Activated T-cell treated with anti-CD3 and anti-CD28 coated beads, Interleukin-2, amount 50 U/mL, for 4 hours (primary cell): ENCODE measurements at places on chromosomes 6 and 20.

GRCh38 chr6:87832025-87832825 lies 130.2 kb upstream of the AKIRIN2 start:
- DNase-seq: no peak

DNA sequence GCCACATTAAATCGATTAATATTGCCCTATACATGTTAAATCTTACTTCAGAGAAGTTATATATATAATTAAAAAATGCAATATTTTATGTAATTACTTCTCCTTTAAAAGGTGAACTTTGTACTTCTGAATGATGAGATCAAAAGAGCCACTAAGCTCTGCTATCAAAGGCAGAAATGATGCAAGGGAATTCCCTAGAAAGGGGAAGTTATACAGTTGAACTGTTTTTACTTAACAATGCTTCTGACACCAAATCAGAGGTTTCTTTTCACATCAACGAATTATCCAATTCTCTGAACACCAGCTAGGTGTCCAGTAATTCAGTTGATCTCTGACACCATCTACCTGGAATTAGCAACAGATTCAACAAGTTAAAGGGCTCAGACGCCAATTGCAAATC lies 319.9 kb upstream of the TSHZ2 start:
- DNase-seq: no peak

GRCh38 chr20:7327810-7328209 lies 560.3 kb downstream of the BMP2 start:
- no peak for DNase-seq

DNA sequence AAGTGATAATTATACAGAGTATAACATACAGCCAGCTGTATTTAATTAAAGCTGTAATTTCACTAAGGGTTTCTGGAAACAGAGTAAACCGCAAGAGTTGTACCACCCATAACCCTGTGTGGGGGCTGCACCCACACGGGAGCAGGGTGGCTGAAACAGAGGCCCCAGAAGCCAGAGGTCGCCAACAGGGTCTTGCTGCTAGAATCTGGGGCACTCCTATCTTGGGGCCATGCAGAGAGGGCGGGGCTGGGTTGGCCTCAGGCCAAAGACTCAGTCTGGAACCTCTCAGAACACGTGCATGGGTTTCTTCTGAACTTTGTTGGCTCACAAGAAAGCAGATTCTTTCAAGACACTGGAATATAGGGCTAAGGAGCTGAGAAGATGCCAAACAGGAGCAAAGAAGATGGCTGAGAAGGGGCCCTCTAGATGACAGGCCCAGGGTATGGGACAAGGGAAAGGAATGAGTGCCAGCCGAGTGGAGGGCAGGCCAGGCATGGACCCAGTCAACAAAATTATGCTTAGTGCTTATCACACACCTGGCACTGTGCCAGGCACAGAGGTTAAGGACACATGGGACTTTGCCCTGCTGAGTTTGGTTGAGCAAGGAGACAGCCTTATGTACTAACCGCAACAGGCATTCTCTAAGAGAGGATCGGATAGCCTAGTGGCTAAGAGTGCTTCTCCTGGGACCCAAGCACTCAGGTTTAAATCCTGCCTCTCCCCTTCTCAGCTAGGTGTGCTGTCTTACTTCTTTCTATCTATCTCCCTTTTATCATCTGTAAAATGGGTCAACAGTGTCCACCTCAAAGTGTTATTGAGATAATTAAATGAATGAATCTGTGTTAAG lies 96.6 kb upstream of the FOXP4 start:
- no peak for DNase-seq

DNA sequence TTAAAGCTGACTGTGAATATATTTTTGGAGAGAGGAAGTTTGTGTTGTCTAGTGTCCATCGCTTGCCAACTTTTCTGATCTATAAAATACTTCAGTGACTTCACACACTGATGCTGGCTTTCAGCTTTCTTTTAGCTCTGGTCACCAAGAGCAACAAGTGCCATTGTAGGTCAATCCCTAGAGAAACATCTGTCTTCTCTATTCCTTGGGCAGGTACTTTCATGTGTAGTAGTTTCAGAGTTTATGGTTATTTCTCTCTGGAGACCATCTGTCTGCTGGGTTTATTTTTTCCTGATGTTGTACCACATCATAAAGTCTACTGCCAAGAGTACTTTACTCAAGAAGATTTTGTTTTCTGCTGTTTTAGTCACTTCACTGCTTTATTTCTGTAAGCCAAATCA lies 249.9 kb downstream of the KHDC1L start:
- no peak for DNase-seq

DNA sequence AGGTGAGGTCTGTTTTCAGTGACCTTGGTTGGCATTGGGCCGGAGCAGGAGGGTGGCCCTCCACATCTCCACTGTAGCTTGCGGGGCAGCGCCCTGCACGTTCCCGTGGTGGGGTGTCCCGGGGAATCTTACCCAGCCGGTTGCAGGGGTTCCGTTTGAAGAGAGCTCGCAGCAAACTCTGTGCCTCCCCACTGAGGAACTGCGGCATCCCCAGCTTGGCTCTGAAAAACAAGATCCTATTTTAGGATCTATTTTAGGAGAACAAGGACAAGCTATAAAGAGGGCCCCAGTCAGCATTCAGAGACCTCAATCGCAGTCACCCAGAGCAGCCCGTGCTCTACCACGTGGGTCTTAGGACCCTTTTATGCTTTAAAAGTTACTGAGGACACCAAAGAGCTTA lies 97.8 kb downstream of the RAMACL start:
- no peak for DNase-seq

DNA sequence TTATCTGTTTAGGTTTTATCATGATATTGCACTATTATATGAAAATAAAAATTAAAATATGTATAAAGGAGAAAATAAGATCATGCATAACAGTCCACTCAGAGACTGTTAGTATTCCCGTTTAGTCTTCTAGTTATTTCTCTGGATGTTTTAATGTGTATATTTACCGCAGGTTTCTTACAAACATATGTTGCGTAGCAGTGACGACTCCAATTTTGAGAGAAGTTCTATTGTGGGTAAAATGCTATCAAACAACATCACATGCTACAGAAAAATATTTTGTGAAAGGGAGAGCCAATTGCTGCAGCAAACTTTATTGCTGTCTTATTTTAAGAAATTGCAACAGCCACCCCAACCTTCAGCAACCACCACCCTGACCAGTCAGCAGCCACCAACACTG lies 72.4 kb upstream of the NXT1 start:
- DNase-seq: no peak

- no peak for DNase-seq
Measured at GRCh38 chr20:23508449-23509229, 17.7 kb downstream of the CST8 start.

DNA sequence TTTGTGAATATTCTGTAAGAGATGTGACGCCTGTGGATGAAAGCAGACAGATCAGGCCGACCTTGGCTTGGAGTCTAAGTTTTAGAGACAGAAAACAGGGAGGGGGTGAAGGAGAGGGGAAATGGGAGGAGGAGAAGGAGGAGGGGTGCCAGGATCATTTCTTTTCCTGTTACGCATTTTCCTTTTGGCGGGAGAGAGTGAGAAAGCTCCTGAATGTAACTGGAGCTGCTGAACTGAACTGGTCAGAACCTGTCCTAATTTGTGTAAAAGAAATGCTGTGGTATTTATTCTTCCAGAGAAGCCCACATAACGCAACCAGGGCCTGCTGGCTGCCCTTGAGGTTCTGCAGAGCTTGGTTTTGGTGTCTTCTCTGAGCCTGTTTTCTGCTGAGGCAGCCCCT lies 41.9 kb downstream of the UTRN start:
- DNase-seq: no peak

DNA sequence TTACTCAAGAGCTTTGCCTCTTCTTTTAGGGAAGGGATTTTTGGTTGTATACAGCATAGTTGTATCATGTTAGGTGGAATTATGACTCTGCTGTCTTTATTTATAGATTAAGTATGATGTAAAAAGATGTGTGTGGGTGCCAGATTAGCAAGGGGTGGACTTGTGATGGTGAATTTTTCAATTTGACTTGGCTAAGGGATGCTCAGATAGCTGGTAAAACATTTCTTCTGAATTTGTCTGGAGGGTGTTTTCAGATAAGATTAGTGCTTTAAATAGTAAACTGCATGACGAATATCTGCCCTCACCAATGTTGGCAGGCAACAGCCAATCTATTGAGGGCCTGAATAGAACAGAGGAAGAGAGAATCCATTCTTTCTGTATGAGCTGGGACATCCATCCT lies 173.3 kb upstream of the TNFAIP3 start:
- DNase-seq: no peak

- no peak for DNase-seq
Measured at GRCh38 chr6:112189494-112189893, 64.9 kb downstream of the LAMA4 start.

DNA sequence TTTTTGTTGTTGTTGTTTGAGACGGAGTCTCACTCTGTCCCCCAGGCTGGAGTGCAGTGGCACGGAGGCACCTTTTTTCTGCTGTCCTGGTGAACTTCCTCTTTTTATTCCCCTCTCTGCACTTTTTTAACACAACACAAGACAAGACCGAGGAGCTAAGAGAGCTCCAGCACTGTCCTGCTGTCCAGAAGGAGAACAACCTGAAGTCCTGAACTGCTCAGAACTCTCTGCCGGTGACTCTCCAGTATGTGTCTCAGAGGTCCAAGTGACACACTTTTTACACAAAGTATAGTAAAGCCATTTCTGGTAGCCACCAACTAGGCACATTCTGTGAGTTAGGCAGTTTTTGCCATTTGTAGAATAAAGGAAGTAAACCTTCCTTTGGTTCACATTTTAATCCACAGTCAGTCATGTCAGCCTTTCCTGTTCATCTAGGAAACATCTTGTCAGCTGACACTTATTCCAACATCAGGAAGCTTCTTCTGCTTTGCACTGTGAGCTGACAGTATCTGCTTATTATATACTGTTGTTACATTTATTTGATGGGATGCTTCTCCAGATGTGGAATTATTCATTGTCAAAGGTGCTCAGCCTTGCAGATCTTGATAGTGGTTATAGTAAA lies 28.1 kb upstream of the TXNDC5 start:
- no peak for DNase-seq

DNA sequence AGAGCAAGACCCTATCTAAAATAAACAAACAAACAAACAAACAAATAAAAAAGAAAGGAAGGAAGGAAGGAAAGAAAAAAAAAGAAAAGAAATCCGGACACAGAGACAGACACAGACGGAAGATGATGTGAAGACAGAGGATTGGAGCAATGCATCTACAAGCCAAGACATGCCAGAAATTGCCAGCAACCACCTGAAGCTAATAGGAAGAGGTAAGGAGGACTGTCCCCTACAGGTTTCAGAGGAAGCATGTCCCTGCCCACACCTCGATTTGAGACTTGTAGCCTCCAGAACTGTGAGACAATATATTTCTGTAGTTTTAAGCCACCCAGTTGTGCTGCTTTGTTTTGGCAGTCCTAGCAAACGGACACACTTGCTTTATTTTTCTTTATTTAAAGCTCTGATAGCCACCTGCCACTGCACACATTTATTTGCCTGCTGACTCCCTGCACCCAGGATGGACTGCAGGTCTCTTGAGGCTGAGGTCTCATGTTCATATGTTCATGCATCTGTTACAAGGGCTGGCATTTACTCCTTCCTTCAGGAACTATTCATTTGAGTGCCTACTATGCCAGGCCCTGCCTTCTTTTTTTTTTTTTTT lies 20.7 kb upstream of the ZMYND8 start:
- no peak for DNase-seq

DNA sequence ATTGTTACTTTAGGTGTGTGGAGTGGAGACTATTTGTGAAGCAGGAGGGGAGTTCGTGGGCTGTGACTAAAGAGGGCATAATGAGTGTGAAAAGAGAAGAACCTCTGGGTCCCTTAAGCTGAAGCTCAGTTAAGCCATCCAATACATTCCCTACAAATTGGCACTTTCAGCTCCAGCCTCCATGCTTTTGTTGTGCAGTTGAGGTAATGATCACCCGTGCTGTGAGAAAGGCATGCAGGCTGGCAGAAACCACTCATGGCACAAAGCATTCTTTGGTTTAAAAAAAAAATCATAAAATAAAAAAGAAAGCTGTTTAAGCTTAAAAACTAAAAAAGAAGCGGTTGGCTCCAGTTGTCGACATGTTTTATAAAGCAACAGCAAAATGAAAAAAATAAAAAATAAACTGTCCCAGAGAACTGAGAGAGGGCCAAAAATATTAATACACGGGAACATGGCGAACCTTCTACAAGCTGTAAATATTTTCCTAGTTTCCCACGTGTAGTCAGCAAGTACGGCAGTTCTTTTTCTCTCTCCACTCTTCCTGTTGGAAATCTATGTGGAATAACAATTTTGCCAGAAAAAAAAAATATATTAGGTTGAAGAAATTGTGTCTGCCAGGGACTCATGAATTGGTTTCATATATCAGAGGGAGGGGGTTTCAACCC lies 82.2 kb downstream of the ANKRD60 start:
- DNase-seq: no peak

- DNase-seq: no peak
Measured at GRCh38 chr20:13930281-13930680, 60.1 kb downstream of the SEL1L2 start.

- DNase-seq: no peak
Measured at GRCh38 chr6:35299674-35300073, 2.1 kb downstream of the DEF6 start.

- no peak for DNase-seq
Measured at GRCh38 chr6:15429141-15430110, 183.6 kb downstream of the JARID2 start.

DNA sequence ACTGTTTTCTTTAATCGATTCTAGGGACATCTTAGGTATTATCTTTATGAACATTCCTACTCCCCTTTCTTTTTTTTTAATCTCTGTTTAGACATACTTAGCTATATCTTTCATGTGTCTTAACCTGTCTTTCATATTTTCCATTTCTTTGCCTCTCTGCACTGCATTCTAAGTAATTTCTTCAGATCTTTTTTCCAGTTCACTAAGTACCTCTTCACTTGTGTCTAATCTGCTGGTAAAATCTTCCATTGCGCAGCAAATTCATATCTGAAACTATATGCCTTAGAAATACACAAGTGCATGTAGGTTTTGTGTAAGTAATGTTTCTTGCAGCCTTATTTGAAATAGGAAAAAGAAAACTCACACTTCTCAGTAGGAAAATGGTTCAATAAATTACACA lies 165.4 kb upstream of the BTBD3 start:
- no peak for DNase-seq

DNA sequence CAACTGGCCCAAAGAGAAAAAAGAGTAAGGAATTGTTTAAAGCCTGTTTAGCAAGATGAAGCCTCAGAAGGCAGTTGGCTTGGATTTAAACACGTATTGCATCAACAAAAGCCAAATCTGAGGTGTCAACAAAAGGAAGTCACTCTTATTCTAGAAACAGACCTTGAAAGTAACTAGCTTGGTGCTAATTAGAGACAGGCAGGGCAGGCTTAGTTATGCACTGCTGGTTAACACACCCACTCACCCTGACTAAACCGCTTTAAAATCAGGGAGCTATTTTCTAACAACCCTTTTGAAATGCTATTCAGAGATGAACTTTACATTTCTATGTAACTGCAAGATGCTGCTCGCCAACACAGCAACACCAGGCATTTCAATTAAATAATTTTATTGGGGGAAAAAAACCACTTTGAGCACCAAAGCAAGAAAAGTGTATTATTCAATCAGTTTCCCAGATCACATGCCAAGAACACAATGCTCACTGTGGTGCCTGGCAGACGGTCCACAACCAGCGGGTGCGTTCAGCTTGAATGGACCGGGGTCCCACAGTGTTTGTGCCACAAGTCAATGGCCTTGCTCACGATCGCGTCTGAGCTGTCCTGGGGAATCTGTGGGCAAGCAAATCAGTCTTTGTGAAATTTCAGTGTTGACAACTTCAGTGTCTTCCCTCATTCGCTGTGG lies 23.6 kb downstream of the TBC1D7 start:
- DNase-seq: no peak

- no peak for DNase-seq
Measured at GRCh38 chr6:14092316-14092715, 25.3 kb upstream of the CD83 start.
